ENCODE measurements at places on chromosomes 7 and 10. TPM values are rescaled to one million over a fixed set of nuclear protein-coding genes. Genes with fewer than 3 reads are reported as not detected.

RHOBTB1 gene
- 16.6 TPM for total RNA-seq

SPDYE9 gene
- not detected for total RNA-seq

DIP2C gene
- total RNA-seq, result 30.8 TPM

CYP2C19 gene
- total RNA-seq, result not detected

DNA sequence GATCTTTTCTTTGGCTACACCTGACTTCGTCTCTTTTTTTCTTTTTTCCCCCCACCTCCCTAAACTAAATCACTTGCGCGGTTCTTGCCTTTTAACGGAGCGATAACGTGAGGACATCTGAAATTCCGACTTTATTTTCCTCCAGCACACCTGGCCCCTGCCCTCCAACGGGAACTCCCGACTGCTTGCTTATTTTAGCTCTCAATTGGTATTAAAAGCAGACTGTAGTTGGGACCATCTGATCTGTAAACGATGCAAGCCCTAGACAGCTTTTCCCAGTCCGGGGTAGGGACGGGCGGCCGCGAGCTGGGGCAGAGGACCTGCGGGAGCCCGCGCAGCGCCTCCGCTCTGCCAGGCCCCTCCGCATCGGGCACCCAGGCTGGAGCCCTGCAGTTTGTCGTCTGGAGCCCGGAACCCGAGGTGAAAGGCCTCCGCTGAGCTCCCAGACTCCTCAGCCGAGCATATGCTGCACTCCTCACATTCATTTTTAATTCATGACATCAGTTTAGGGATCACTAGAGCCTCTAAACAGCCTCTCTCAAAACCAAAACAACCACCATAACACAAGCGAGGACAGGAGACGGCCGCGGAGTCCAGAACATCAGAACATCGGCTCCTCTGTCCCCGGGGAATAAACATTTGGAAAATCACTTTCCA lies 10.0 kb upstream of the EMX2 start:
- DNase-seq, result no peak

DNA sequence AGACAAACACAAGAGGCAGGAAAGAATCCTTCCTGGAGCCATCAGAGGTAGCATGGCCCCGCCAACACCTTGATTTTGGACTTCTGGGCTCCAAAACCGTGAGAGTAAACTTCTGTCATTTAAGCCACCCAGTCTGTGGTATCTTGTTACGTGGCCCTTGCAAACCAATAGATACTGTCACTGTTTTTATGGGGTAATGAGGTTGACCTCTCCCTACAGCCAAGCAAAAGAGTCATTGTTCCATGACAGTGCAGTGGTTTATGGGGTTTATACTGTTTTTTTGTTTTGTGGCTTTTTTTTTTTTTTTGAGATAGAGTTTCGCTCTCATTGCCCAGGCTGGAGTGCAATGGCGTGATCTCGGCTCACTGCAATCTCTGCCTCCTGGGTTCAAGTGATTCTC lies 32.8 kb downstream of the KIAA1549 start:
- DNase-seq, result no peak

GRCh38 chr7:17153536-17153935 lies 144.9 kb upstream of the AHR start:
- no peak for DNase-seq

DNA sequence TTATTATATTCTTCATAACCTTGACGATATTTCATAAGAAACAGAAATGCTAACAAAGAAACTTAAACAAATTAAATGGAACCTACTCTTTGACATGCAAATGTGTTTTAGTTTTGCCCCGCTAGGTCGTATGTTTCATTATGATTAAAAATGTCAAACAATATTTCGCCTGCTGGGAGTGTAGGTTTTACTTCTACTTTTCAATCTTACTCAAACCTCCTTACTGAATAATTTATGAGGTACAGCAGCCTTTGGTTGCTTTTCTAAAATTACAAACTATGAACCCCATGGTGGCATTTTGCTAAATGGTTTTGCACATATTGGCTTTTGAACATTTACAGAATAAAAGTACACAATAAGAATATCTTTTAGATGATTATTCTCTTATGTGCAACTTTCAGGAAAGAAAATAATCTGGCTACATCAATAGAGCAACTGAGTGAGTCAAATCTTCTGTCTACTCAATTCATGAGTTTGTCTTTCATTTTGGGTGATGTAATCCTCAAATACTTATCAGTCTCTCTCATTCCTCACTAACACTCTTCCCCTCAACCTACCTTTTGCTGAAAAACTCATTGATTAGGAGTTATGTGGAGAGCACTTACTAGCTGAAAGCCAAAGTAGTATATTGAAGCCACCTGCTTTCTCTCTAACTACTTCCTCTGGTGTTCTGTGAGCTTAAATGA lies 1226.4 kb downstream of the XPNPEP1 start:
- no peak for DNase-seq

GRCh38 chr10:100518761-100519241 lies 860 bp downstream of the SEC31B start:
- peak; percentile 30 for DNase-seq

Data from left ventricle myocardium inferior (tissue), 1 donor.